ENCODE measurements at places on chromosomes 3 and 15.

DNA sequence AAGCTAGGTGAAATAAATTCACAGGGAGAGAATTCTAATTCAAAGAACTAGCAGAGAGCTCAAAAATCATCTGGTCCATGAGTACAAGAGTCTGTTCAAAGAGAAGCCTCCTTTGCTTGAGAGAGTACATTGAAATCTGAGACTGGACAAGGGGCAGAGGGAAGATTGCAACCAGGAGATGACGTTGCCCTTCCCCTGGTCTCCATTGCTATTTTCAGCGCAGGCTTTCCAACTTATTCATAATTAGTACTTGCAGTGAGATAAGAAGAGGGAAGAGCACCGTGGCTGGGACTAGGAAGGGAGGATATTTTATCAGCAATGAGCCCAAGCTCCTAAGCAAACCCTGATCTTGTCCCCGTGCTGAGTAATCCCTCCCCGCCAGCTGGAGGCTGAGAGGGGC, 251.8 kb upstream of the RORA start:
- no peak for DNase-seq

GRCh38 chr15:40029979-40030893, 8.7 kb downstream of the SRP14 start:
- no peak for DNase-seq

GRCh38 chr3:144553301-144553700, 581.7 kb downstream of the DIPK2A start:
- no peak for DNase-seq

DNA sequence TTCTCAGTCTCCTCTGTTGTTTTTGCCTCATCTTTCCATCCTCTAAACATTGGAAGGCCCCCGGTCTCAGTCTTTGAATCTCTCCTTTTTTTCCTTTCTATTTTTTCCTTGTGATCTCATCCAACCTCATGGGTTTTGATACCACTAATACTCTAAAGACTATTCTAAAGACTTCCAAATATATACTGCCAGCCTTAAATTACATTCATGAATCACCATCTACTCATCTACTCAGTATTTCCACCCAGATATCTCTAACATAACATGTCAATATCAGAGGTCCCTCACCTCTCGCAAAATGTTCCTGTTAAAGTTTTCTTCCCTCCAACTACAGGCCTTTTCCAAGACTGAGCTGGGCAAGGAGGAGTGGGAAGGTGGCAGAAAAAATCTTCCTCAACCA, 282.5 kb upstream of the TTC14 start:
- no peak for DNase-seq

- no peak for DNase-seq
These were observed 494.3 kb downstream of the PDCD6IP start for GRCh38 chr3:34292605-34293300.

DNA sequence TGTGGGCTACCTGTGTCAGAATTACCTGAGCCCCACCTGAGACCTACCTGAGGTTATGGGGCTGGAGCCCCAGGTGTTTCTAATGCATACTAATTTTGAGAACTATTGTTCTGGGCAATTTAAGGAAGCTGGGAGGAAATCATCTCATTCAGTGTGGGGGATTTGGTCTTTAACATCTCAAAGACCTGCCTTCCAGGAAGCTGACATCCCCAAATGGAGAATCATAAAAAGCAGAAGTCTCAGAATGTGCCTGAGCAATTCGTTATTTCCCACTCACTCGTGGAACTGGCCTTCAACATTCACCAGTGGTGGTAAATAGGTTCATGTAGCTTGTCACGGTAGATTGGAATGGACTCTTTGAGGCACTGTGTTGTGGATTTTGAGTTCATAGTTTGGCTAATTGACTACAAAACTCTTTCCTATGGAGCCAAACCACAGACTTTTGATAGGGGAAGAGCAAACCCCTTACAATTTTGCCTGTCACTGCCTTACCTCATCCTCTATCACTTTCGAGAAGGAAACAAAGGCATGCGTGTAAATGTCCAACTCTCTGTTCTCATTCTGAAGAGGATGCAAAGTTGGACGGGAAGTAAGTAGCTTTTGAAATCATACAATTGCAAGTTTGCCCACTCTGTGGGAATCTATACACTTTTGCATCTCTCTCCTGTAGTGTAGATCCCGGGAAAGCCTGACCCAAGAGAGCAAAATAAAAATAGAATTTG, 521.0 kb upstream of the MDFIC2 start:
- DNase-seq = no peak

DNA sequence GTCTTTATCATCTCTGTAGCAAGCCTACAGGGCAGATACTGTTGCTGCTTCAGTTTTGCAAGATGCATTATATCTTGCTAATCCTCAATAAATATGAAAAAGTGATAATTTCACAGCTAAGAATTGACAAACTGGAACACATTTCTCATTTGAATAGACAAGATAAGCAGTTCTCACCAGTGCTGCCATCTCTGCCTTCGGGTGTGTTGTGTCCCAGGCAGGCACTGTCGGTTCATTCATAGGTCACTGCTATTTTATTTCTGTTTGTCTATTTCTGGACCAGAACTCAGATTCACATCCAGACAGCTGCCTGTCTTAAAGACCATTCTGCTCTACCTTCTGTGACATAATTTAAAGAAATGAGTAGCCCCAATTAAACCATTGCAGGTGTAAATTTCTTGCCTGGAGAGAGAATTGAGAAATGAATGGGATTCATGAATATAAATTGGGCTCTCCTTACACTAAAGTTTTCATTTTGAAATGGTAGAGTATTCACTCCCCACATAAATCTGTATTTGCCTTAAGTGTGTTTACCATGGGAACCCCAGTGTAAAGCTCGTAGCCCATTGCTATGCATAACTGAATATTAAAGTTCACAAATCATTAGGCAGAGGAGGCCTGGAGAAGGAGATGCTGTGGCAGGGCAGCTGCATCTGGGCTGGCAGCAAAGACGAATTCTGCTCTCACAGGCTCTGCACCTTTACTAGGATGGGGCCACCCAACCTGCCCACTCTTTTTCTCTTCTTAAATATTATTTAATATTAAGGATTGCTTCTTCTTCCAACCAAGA, 149.9 kb downstream of the ARPP21 start:
- no peak for DNase-seq

DNA sequence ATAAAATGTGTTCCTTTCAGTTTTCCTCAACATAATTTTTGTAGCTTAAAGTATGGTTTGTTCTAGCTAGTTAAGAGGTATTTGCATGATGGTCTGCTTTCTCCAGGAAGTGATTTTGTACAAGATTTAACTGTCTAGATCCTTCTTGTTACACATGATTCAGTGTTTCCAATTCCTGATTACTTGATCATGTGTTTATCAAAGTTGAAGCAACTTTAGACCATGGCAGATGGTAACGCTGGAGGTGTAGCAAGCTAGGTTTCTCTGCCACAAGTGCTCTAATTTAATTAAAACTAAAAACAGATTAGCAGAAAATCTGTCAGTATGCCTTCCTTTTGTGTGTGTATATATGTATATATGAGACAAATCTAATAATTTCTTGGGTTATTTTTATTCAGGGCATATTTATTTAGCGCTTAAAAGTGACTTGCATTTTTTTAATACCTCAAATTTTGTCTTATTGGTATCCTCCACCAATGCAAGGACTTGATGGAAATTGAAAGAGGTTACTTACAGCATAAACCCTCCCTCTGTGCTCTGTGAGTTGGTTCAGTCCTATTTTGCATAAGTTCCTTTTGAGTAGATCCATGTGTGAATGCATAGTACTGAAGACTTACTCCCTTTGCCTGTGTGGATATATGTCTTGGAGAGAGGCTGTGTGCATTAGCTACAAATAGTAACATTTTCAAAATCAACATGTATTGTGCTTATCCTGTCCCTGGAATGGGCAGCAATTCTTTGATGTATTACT, 157.3 kb upstream of the CGNL1 start:
- DNase-seq = no peak

DNA sequence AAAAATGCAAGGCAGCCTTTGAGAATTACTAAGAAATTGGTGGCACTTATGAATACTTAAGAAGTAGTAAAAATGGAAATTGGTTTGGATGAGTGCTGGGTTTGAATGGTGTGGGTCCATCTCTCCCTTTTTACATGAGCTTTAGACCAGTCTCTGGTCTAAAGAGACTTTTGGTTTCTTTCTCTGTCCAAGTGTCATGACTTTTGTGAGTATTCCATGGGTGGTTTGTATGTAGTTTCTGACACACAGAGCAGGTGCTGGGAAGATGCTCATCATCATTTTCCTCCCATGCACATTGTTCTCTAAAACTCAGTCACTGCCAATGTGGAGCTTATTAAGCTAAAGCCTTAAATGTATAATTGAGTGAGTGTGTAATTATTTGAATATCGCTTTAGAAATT, 63.5 kb downstream of the KAT2B start:
- DNase-seq = no peak

GRCh38 chr3:37916685-37917084, 55.0 kb downstream of the CTDSPL start:
- no peak for DNase-seq

DNA sequence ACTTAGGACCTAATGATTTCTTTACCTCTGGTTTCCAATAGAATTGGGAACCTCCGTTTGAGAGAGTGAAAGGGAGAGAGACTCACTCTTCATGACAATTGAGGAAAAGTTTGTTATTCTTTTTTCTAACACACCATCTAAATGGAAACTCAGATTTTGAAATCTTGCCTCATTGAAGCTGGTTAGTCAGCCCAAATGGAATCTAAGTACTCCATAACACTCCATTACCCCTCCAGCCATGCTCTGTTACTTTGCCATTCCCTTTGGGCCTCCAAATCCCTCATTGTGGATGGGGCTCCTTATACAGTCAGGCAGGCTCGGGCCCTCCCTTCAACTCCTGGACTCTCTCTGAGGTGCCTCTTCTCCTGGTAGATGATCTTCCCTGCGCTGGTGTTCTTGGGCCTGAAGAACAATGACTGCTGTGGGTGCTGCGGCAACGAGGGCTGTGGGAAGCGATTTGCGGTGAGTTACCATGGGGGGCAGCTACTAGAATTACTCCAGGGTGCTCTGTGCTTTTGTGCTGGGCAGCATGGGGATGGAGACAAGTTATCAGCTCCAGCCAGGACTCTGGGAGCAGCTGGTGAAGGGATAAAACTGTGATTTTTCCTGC, 1.1 kb downstream of the TM4SF4 start:
- no peak for DNase-seq

- no peak for DNase-seq
These were observed 44.9 kb downstream of the KLF15 start for GRCh38 chr3:126312341-126312740.

- no peak for DNase-seq
These were observed 91.1 kb upstream of the KLF13 start for GRCh38 chr15:31235311-31236183.

DNA sequence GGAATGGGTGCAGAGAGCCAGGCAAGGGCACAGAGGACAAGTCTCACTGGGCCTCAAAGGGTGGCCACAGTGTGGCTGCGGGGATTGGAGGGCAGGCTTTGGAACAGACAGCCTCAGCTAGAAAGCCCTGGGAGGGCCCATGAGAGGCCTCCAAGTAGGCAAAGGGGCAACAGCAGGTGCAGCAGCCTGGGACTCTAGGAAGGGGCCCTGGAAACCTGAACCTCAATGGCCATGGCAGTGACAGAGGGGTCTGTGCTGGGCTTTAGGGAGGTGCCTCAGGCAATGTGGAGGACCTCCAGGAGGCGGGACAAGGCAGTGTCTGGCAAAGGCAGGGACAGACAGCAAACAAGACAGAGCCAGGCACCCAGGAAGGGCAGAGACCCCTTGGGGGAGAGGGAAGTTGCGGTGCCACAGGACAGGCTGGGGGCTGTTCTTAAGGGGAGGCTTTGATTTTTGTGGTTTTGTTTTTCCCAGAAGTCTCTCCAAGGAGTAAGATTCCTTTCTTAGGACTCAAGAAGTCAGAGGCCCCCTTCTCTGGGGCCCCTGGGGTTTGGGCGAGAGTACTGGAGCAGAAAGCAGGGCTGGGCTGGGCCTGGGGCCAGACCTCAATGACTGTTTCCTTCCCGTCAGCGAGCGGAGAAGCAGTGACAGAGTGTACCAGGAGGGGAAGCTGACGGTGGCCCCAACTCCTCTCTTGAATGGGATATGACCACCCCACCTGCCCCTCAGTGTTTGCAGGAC, 9.7 kb downstream of the STOML1 start:
- DNase-seq = peak; percentile 70

DNA sequence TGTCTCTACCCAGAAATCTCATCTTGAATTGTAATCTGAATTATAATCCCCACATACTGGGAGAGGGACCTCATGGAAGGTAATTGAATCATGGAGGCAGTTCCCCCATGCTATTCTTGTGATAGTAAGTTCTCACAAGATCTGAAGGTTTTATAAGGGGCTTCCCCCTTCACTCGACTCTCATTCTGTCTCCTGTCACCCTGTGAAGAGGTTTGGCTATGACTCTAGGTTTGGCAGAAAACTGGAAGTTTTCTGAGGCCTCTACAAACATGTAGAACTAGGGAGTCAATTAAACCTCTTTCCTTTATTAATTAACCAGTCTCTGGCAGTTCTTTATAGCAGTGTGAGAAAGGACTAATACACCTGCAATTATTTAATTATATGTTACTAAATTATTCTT, 125.2 kb upstream of the TGFBR2 start:
- no peak for DNase-seq

- no peak for DNase-seq
These were observed 236.2 kb downstream of the TLE3 start for GRCh38 chr15:69861331-69862171.

DNA sequence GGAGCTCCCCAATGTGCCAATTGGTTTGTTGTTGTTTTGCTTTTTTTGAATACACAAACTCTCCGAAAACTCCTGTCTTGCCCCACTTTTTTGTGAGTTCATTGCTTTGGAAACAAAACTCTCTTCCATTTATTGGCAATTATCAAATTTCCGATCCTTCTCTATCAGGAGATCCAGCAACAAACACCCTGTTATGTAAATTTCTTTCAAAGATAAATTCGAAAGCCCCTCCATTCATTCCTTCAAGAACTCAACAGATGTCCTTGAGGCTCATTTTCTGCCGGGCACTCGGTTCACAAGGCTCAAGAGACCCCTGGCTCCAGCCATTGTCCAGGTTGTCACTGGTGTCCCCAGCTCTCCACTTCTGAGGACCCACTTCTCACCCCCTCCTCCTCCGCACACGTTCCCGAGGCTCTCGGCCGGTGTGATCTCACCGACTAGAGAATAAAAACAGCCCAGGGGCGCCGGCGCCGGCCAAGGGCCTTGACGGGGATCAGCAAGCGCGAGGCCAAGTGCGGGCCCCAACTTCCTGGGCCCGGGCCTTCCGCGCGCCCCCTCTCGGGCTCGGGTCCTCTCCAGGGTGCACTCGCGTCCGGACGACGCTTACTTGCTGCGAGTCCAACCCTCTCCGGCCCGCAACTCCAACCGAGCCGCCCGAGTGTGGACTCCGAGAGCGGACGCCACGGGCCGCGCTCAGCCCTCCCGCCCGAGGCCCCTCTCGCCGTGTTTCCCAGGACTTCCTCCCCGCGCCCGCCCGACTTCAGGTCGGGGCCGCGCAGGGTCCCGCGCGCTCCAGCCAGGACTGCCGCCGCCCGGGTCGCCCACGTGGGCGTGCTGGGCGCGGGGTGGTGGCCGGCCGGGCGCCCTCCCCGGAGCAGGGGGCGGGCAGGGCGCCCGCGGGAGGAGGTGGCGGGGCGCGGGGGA, 533 bp upstream of the SMAD3 start:
- peak; percentile 27 for DNase-seq

- no peak for DNase-seq
These were observed 14.2 kb upstream of the SEMA3B start for GRCh38 chr3:50254577-50255250.

- DNase-seq = no peak
These were observed 78.3 kb upstream of the ALDH1L1 start for GRCh38 chr3:126258670-126259069.
